NCI-H2081 treated with DMSO at 0.1 percent for 48 hours (cell line): ENCODE measurements at places on chromosomes 16 and 17.

- no peak for DNase-seq
Measured at GRCh38 chr17:15431196-15431595, 36.2 kb downstream of the CDRT4 start.

GRCh38 chr17:73710095-73710592 lies 65.9 kb upstream of the SDK2 start:
- no peak for DNase-seq

DNA sequence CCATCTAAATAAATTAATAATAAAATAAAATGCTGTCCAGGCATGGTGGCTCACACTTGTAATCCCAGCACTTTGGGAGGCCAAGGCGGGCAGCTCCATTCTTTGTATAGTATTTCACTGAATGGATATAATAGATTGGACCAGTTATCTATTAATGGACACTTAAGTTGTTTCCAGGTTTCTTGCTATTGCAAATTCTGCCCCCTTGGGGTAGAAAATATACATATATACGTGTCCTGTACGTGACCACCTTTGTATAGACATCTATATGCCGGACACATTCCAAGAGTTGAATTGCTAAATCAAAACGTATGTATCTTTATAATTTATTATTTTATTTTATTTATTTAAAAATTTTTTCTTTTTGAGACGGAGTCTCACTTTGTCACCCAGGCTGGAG lies 3.9 kb upstream of the EXOC7 start:
- no peak for DNase-seq

DNA sequence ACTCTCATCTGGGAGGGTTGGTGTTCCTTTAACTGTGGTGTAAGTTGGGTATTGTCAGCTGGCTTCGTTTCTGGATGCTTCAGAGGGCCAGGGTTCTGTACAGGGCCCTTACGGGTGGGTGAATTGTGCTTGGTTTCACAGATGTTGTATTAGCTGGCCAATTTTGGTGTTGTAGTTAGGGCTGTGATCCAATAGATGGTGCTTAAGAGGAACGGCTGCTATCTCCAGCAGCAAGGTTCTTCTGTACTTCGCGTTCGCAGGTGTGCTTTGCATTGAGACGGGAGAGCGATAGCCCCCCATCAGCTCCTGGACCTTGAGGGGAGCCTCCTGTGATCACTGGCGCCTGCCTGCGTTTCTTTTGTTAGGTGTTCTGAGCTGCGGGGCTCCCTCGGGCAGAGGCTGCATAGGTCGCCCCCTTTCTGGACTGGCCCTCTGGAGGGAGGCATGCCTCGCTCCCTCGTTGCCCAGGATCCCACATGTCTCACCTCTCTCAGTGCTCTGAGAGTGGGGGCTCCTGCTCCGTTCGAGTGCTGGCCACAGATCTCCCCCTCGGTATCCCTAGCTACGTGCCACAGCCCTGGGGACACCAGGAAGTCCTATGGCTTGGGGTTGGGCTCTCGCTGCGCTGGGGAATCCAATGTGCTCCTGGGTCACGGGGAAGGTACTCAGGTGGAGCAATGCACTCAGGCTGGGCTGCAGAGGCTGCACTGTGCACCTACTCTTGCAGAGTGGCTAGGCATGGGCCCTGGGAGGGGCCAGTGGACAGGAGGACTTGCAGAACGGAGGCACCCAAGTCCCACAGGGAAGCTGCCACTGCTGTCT lies 837 bp upstream of the PRDM7 start:
- no peak for DNase-seq

- DNase-seq, result no peak
Measured at GRCh38 chr16:89954462-89954861, 5.9 kb downstream of the DEF8 start.

GRCh38 chr17:82962163-82962720 lies 117.2 kb upstream of the METRNL start:
- DNase-seq, result no peak

DNA sequence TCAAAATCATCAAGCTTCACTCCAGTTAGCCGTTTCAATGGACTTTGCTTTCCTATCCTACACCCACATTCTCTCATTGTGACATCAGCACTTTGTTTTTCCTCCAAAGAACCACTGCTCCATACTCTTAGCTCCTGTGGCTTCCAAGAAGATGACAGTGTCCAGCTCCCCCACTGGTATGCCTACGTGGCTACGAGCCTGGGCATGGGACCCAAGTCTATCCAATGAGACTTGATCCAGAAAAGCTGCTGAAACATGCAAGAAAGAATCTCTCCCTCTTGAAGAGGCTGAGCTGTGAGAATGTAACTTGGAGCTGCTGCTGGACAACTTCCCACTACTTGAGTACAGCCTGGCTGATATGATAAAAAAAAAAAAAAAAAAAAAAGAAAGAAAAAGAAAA lies 9.4 kb downstream of the TOX3 start:
- no peak for DNase-seq

DNA sequence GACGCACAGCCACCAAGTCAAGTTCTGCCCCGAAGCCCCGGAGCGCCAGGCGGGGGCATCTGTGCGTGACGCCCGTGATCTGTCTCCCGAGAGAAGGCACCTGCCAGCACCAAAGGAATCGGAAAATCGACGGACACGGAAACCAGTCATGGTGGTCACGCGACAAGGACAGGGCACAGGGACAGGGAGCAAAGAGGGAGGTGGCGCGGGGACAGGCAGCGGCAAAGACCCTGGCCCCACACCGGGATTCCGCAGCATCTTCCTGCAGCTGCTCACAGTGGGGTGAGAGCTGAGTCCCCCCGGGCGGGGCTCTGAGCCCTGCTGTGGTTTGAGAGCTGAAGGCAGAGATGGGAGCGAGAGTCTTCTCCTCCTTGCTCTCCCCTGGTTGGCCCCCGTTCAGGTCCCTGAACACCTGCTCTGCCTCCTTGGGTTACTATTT lies 56.4 kb downstream of the ABR start:
- DNase-seq, result no peak

- no peak for DNase-seq
Measured at GRCh38 chr17:57940653-57941329, 14.4 kb downstream of the CUEDC1 start.

GRCh38 chr16:9138731-9139501 lies 47.5 kb downstream of the HAPSTR1 start:
- no peak for DNase-seq

DNA sequence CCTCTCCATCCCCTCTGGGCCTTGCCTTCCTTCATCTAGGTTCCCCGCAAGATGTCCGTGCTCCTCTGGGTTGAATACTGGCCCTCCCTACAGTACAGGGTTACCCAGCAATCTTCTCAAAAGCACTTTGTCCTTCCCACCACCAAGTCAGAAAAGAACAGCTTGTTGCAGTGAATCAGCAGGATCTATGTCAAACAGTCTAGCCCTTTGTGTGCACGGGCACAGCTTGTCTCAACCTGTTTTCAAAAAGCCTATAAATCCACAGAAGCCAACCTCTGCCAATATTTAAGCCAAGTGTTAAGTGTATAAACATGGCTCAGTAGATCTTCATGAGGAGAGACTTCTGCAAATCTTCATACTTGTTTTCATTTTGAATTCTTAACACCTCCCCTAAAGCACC lies 25.2 kb downstream of the C17orf67 start:
- DNase-seq, result no peak

DNA sequence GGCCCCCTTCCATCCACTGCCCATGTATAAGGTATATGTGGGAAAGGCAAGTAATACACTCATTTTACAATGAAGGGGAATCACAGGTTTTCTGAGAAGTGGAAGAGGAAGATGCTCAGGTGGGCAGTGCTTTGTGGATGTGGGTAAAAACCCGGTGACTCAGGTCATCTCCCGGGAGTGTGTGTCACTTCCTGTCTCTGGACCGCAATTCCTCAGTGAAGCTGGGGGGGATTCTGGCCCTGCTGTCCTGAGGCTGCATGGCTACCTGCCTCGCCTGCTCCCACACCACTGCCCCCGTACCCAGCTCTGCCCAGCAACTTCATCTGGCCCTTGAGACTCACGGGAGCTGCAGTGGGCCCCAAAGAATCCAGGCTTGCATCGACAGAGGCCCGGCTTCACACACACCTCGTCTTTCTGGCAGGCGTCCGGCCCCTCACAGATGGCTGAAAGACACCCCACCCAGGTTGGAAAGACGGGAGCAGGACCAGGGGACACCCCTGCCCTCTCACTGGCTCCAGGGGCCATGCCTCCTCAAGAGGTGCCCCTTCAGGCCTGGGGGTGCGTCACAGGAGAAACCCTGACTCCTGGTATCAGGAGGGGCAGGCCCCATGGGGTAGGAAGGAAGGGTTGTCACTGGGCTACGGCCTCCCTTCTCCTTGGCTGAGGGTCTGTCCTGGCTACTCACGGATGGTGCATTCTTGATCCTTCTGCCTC lies 882 bp downstream of the SCARF1 start:
- no peak for DNase-seq

- no peak for DNase-seq
Measured at GRCh38 chr17:72125226-72125651, 4.4 kb downstream of the SOX9 start.

GRCh38 chr17:16484445-16485175 lies 7.4 kb downstream of the LRRC75A start:
- no peak for DNase-seq

DNA sequence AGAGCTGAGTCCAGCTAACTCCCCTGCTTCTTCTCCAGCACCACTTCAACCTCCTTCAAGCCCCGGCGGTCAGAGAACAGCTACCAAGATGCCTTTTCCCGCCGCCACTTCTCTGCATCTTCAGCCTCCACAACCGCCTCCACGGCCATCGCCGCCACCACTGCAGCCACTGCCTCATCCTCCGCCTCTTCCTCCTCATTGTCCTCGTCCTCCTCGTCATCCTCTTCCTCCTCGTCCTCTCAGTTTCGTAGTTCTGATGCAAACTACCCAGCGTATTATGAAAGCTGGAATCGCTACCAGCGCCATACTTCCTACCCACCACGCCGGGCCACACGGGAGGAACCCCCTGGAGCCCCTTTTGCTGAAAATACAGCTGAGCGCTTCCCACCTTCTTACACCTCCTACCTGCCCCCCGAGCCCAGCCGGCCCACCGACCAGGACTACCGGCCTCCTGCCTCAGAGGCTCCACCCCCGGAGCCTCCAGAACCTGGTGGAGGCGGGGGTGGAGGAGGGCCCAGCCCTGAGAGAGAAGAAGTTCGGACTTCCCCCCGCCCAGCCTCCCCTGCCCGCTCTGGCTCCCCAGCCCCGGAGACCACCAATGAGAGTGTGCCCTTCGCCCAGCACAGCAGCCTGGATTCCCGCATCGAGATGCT lies 7.1 kb downstream of the SETD1A start:
- DNase-seq, result no peak

- DNase-seq, result no peak
Measured at GRCh38 chr17:32542186-32542585, 55.4 kb downstream of the CDK5R1 start.

GRCh38 chr16:27770271-27771196 lies 220.6 kb downstream of the KATNIP start:
- DNase-seq, result no peak

DNA sequence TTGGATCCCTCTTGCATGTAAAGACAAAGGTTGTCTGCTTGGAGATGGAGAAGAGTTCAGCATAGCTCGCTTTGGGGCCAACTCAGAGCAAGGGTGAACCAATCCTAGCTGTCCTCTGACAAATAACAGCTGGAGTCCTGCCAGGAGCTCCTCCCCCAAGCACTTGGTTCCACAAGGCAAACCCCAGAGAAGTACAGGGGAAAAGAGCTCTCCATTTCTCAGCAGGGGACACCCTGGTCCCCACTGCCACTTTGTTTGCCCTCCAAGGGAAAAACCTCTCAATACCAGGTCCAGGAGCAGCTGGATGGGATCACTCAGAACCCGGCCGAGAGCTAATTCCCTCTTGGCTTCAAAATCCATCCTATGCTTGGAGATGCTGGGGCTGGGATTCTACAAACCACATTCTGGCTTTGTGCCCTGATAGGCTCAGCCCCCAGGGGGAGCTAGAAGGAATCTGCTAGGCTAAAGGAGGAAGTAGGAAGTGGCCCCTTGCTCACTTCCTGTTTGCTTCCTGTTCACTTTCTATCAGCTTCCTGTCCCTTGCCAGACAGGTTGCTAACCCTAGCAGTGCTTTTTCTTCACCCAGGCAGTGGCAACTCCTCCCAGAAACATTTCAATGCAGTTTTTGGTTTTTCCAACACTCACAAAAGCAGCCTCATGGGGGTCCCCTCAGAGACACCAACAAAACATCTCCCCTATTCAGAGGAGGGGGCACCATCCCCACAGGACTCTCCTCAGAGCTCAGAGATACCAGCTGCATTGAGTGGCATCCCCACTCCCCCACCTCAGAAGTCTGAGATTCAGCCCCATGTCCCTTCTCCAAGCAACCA lies 30.7 kb downstream of the CDRT4 start:
- DNase-seq, result no peak

DNA sequence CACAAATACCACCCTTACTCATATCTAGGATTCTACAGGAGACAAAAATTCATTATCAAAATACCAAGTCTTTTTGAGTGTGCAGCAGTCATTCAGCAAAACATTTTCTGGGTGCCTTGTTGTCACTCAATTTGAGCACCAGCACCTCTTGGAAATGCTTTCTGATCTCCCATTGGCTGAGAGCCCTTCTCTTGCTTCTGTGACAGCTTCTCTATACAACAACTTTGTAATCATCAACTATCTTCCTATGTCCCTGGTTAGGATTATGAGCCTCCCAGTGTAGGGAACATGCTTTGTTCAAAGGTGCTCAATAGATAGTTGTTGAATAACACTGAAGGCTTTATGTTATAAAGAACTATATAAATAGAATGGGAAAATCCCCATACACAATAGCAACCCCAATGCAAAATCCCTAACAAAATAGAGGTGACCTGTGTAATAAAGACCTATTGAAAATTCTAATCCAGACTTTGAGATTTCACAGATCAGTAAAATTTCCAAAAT lies 10.3 kb upstream of the RAB11FIP4 start:
- DNase-seq, result no peak

DNA sequence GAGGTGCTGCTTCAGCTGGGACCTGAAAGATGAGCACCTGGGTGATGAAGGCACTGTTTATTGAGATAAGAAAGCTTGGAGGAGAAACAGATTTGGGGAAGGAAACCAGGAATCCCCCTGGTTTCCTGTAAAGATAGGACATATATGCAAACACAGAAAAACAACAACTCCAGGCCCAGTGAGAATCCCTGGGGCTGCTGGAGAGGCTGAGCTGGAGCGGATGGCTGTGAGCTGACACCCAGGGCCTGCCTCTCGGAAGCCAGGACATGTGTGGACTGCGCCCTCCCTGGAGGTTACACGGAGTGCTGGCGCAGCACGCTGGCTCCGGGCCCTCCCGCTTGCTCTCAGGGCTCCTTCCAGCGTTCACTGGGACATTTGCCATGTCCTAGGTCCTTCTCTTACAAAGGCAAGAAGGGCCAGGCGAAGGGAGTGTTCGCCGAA lies 57.5 kb downstream of the CYB5B start:
- DNase-seq, result no peak

- no peak for DNase-seq
Measured at GRCh38 chr16:83482545-83483162, 325.1 kb upstream of the HSBP1 start.

- DNase-seq, result no peak
Measured at GRCh38 chr17:44354582-44355561, 8.8 kb downstream of the FAM171A2 start.

GRCh38 chr16:31525113-31525512 lies 2.6 kb upstream of the AHSP start:
- DNase-seq, result no peak

DNA sequence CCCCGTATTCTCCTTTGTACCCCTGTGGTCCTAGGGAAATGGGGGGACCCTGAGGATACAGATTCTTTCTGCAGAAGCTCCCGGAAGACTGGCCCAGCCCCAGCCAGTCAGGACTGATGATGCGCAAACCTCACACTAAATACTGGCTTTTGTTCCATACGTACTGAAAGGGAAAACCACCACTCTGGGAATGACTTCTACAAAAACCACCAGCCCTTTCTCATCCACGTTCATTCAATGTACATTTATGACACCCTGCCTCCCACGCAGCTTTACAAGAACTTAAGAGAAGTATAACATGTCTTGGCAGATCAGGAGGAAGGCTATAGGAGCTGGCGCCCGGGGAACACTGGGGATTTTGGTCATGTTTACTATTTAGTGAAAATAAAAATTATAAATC lies 70.6 kb downstream of the MARCHF10 start:
- no peak for DNase-seq
